Activated CD4-positive, alpha-beta T cell treated with anti-CD3 and anti-CD28 coated beads for 24 hours (primary cell): ENCODE measurements at places on chromosomes 3 and 15.

DNA sequence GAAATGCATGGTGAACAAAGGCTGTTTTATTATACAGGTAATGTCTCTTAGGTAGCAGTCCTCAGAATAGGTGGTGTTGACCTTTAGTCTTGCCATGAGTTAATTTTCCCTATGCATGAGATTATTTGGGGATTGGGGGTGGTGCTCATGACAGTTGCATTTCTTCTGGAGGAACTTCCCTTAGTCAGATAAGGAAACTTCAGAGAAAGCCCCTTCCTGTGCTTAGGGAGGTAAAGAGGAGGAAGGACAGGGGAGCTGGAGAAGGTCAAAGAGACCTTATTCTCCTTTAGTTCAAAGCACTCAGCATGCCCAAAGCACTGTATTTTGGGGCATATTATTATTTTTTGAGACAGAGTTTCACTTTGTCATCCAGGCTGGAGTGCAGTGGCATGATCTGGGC, 47.7 kb downstream of the ZBTB11 start:
- no peak for DNase-seq

DNA sequence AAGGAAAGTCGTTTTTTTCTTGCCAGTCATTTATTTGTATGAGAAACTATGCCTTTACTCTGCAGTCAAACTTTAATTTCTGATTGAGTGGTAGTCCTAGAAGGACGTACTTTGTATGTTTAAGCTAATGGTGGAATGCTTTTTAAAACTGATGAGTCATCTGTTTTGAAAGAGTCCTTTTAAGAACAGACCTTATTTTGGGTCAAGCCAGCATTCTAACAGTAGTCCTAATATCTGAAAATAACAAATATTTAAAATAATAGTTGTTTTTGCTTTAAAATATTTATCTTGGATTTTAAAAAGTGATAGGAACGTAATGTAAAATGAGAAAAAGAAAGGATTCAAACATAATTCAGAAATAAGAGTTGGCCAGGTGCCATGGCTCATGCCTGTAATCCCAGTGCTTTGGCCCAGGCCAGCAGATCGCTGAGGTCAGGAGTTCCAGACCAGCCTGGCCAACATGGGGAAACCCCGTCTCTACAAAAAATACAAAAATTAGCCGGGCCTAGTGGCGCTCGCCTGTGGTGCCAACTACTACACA, 1.3 kb upstream of the LRRC58 start:
- DNase-seq = no peak

DNA sequence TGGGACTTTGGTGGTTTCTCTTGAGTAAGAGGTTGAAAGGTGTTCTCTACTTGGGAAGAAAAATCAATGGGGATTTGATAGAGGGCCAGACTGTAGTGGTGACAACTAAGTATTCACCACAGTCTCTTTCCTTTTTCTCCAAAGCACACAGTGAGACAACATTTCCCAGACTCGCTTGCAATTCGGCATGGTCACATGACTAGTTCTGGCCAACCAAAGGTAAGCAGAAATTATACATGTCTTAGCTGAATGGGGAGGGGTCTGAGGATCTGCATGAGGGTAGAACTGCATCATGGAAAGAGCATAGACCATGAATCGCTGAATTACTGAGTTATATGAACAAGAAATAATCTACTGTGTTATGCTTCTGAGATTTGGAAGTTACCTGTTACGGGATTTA, 144.5 kb upstream of the MYRIP start:
- DNase-seq = no peak

DNA sequence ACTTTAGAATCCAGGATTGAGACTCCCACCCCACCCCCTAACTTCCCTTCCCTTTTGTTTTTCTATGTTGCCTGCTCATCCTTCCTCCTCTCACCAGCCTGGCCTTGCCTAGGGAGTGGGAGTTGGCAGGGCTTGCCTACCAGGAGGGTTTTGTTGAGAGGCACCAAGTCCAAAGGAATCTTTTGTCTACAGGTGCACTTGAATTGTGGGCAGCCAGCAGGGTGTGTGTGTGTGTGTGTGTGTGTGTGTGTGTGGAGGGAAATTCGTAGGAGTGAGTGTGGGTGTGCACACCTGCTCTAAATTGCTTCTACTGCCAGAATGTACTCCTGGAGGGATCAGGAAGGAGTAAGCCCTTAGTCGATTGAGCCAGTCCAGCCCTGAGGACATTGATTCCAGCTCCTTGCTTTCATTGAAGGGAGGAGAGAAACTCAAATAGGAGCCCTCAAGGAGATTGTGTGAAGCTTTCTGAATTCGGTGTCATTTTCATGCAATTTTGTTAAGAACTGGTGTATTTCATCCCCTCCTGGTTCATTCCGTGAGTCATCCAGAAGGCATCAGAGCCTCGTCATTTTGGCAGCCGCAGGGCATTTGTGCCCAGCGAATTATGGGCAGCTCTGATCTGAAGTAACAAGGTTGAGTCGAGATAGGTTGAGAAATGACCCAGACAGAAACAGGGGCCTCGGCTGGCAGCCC, 112.1 kb downstream of the SLCO3A1 start:
- no peak for DNase-seq

- DNase-seq = peak; percentile 70
Measured at GRCh38 chr3:69085833-69086722, 1.3 kb downstream of the ARL6IP5 start.

DNA sequence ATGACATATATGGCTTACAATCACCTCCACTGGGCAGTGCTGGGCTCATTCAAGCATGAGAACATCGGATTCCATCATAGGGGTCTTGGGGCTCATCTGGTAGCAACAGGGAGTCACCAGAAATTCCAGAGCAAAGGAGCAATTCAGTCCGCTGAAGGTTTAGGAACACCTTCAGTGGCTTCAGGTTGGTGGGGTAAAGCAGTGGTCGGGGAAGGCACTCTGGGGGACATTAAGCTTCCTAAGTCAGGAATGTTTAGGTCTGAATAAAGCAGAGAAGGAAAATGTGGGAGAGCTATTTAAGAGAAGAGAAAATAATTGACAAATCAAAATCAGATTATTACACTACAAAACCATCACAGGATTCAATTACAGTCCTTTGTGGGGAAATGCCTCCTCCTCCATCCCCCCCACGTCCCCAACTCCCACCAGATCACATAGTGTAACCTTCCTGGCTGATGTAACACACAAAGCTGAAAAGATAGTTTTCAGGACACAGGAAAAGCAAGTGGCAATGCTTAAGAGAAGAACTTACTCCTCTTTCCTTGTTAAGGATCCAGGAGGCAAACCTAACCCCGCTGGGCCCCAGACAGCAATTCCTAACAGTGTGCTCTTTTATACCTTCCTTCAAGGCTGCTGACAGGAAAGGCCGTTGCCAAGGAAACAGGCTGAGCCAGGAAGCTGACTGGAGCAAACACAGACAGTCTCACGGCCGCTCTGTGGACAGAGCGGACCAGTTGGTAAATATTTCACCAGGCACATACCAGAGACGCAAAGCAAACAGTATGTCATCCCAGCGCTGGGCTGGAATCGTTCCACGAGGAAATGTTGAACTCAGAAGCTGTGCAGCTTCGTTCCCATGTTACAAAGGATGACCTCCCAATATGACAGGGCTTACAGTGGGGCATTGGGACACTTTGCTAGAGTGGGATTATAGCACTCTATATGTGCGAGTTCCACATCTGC, 57.5 kb upstream of the LMCD1 start:
- DNase-seq = no peak

DNA sequence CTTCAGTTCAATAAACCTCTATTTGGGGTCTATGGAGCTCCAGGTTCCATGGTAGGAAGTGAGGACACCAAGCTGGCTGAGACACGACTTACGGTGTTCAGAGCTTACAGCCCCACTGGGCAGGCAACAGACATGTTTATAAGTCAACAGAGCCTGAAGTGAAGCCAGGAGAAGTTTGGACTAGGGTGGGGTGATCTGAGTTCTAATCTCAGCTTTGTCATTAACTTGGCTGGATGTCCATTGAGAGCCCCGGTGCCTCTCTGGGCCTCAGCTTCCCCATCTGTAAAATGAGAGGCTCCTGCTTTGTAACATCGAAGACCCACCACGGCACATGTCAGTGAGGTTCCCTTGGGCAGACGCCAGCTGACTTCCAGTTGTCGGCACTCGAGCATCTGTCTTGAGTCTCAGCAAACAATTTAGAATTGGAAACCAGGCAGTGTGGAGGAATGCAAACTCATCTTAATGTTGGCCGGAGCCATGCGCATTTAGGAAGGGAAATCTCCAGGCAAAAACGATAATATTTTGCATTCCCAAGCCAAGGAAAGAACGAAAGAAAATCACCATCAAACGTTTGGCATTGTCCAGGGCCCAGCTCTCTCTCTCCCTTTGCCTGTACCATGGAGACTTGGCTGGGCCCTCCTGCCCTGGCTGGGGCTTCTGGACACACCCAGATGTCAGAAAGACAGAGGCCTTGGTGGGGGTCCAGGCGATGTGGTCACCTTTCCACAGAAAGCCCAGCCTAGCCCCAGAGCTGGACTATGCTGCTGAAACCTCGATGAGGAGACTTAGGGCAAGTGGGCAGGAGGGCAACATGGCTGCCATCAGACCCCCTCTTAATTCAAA, 18.4 kb downstream of the ITGA11 start:
- no peak for DNase-seq

DNA sequence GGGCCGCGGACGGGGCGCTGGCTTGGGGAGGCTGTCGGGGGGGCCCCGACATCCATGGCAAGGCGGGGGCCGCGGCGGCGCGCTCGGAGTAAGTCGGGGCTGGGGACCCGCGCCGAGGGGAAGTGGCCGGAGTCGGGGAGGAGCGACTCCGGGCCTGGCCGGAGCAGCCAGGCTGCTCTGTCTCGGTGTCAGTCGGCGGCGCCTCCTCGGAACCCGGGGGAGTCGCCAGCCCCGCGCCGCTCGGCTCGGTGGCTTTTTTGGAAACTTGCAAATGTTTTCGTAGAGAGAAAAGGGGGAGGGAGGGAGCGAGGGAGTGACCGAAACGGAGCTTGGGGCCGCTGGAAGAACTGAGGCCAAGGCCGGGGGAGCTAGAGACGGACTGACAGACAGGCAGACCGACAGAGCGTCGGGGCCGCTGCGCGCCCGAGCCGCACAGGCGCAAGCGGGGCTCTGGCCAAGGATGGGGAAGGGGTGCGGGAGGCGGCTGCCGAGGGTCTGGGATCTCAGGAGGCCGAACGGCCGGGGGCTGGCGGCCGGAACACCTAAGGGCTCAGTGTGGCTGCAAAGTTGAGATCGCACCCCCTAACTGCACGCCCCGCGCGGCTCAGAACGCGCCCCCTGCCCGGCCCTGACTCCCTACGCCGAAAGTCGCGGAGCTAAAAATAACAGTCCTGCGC, 5.0 kb downstream of the PTH1R start:
- DNase-seq = no peak

DNA sequence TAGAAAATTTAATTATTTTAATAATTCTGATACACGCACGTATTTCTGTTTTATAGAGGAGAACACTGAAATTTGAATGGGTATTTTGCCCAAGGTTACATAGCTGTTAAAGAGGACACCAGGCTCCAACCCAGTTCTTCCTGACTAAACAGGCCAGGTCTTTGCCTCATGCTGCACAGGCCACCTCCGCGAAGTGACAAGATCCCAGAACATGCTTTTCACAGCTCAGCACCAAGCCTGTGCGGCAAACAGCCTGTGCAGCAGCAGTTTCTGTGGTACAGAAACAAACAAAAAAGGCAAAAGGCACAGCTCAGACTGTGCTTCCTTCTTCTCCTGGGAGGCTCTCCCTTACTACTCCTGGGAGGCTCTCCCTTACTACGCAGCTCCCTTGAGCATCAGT, 6.5 kb downstream of the FOXL2 start:
- DNase-seq = no peak

DNA sequence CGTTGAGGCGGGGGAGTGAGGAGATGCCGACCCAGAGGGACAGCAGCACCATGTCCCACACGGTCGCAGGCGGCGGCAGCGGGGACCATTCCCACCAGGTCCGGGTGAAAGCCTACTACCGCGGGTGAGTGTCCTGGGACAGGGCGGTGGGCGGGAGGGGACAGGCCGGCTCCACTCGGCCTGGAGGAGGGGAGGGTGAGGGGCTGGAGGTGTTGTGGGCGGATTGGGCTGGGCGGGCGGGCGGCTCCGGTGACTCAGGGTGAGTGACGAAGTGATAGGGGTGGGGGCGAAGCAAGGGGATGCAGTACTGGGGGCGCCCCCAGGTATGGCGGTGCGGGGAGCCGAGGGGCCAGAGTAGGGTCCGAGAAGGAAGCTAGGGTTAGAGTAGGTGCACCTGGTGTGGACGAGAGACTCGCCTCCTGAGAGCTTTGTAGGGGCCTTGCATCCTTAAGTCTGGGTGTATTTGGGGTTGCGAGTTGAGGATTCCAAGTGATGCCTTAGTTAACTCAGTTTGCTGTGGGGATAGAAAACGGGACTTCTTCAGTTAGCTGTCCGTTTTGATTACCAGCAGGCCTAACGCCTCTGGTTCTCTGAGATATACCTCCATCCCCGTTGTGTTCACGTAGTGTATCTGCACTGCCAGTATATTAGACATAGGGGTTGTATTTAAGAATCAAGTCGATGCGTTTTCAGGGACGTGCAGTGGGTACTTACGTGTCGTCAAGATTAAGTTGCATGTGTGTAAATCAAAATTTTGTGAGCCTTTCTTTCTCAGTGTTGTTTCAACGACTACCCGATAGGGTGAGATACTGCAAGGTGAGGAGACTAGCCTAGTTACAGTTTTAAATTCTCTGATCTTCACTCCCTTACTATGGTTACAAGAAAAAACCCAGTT, 670 bp downstream of the PRKCI start:
- peak; percentile 7 for DNase-seq

GRCh38 chr15:79349525-79349924, 38.6 kb downstream of the TMED3 start:
- no peak for DNase-seq

DNA sequence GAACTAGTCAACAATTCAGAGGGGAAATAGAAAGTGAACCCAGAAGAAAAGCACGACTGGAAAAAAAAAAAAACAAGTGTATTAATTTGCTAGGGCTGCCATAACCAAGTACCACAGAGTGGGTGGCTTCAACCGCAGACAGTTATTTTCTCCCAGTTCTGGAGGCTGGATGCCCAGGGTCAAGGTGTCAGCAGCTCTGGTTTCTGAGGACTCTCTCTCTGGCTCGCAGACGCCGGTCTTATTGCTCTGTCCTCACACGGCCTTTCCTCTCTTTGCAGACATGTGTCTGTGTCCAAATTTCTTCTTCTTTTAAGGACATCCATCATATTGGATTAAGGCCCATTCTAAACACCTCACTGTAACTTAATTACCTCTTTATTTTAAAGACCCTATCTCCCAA, 291.8 kb downstream of the XXYLT1 start:
- no peak for DNase-seq

- no peak for DNase-seq
Measured at GRCh38 chr3:55445551-55445950, 41.6 kb downstream of the WNT5A start.

- DNase-seq = no peak
Measured at GRCh38 chr15:60541481-60542299, 62.7 kb upstream of the ICE2 start.

GRCh38 chr3:108475220-108475782, 35.1 kb downstream of the MYH15 start:
- DNase-seq = no peak

DNA sequence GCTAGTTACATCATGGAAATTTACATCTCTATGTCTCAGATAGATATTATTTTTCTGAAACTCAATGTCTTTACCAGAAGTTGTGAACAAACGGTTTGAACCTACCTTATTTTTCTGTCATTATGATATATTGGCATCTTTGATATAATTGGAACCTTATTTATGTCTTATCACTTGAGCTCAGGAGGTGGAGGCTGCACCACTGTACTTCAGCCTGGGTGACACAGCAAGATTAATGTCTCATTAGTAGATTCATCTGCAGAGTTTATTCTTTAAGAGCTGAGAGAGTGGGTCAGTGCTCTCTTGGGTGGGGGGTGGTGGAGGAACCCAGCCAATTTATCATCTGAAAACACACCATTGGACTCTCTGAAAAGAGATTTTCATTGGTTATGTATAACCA, 21.4 kb downstream of the SCG3 start:
- DNase-seq = no peak
